ENCODE measurements at places on chromosomes 4 and X. TPM values are rescaled to one million over a fixed set of nuclear protein-coding genes. Genes with fewer than 3 reads are reported as not detected.

The SLC49A3 gene
- total RNA-seq, result 0.23 TPM

The LINC00632 gene
- total RNA-seq, result 0.43 TPM

The SEPSECS gene
- total RNA-seq, result 13.9 TPM

The BRS3 gene
- not detected for total RNA-seq

The CCDC149 gene
- not detected for total RNA-seq

The MAGEB2 gene
- not detected for total RNA-seq

The CFAP99 gene
- total RNA-seq, result not detected

The MAGEA8 gene
- total RNA-seq, result not detected

DNA sequence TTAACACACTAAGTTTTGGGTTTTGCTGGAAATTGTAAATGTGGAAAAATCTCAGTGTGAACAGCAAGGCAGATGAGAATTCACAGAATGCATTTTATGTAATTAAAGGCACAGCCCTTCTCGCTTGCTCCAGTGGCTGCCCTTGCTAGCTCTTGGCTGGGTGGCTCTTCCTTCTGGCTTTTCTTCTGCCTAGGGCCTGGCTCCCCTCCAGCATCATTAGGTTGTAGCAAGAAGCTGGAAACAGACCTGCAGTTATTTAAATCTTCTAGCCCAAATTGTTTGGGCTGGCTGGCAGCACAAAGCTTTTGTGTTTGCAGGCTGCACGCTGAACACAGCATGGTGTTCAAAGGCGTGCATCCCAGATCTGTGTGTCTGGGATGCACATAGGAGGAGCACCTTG, 56.5 kb downstream of the LIMCH1 start:
- peaks cover 3% of the 10 kb centered on the region for H3K27me3 ChIP-seq
- H3K36me3 ChIP-seq, result no peaks in the 10 kb centered on the region
- H3K4me3 ChIP-seq, result no peak overlapping the region
- no peak overlapping the region for H3K27ac ChIP-seq
- H3K4me1 ChIP-seq, result no peaks in the 10 kb centered on the region

DNA sequence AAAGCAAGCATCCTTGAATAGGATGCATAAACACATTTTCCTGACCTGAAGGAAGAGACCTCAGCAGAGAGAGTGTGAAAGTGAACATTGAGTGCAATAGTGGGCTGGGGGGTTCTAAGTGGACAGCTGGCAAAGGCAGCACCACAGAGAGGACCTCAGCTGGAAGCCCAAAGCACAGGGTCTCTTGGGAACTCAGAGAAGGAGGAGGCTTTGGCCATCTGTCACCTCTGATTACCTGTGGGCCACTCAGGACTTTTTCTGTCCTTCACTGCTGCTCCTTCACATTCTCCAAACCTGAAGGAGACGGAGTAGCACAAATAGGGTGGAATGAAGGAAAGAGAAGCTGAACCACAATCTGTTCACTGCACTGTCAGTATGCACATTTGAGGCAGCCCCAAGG, 37.9 kb upstream of the FAT4 start:
- H3K27me3 ChIP-seq, result no peaks in the 10 kb centered on the region
- no peak for DNase-seq
- no peaks in the 10 kb centered on the region for H3K4me1 ChIP-seq
- no peak overlapping the region for H3K27ac ChIP-seq
- H3K36me3 ChIP-seq, result no peaks in the 10 kb centered on the region

DNA sequence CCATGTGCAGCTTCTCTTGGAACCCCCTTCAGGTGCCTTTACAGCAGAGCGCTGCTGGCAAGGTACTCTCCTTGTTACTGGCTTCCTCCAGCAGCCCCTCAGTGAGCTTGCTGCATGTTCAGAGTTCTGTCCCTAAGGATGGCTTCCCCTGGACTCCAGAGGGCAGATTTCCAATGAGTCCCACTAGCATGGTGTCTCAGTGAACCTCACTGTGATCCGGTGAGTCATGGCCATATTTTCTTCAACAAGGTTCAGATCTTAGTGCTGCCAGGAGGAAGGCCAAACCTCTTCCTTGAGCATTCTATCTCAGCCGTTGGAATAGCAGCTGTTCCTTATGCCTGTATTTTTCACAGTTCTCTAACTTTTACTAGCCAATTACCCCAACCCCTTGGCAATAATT, 98.8 kb downstream of the CASK start:
- peaks cover 9% of the 10 kb centered on the region for H3K36me3 ChIP-seq
- peaks cover 24% of the 10 kb centered on the region for H3K4me1 ChIP-seq

GRCh38 chrX:72027024-72027913, 104.4 kb downstream of the RTL5 start:
- H3K27me3 ChIP-seq, result peaks cover 6% of the 10 kb centered on the region
- H3K27ac ChIP-seq, result no peak overlapping the region
- no peak overlapping the region for H3K4me3 ChIP-seq
- peaks cover 7% of the 10 kb centered on the region for H3K4me1 ChIP-seq
- H3K36me3 ChIP-seq, result no peaks in the 10 kb centered on the region

DNA sequence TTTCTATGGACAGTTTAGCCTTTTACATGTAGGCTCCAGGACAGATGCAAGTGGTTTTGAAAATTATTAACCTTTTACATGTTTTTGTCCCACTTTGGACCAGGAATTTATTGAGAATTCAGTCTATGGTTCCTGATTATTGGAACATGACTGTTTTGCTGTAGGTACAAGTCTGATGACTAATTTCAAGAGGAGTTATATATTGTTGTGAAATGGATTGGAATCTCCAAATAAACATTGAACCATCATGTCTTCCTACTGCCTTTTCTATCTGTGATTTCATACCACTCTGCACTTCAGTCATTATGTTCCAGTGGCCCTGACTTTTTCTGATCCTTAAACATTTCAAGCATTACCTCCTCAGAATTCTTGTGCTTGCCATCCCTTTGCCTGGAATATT, 35.9 kb downstream of the TBC1D19 start:
- H3K27me3 ChIP-seq, result no peaks in the 10 kb centered on the region
- no peak overlapping the region for H3K4me3 ChIP-seq
- no peak for DNase-seq
- peaks cover 4% of the 10 kb centered on the region for H3K36me3 ChIP-seq

- H3K36me3 ChIP-seq, result peaks cover 17% of the 10 kb centered on the region
- peaks cover 23% of the 10 kb centered on the region for H3K4me1 ChIP-seq
- H3K27me3 ChIP-seq, result no peaks in the 10 kb centered on the region
- H3K4me3 ChIP-seq, result no peak overlapping the region
- no peak overlapping the region for H3K27ac ChIP-seq
Measured at GRCh38 chr4:83255584-83255983, 29.0 kb downstream of the COQ2 start.

GRCh38 chrX:72635930-72636329, 63.3 kb upstream of the HDAC8 start:
- no peaks in the 10 kb centered on the region for H3K27me3 ChIP-seq
- no peaks in the 10 kb centered on the region for H3K4me1 ChIP-seq
- H3K36me3 ChIP-seq, result peaks cover 3% of the 10 kb centered on the region
- no peak overlapping the region for H3K27ac ChIP-seq

GRCh38 chr4:55706541-55706940, 70.4 kb upstream of the NMU start:
- H3K4me3 ChIP-seq, result no peak overlapping the region
- H3K36me3 ChIP-seq, result no peaks in the 10 kb centered on the region
- no peaks in the 10 kb centered on the region for H3K4me1 ChIP-seq
- H3K27me3 ChIP-seq, result peaks cover 12% of the 10 kb centered on the region

DNA sequence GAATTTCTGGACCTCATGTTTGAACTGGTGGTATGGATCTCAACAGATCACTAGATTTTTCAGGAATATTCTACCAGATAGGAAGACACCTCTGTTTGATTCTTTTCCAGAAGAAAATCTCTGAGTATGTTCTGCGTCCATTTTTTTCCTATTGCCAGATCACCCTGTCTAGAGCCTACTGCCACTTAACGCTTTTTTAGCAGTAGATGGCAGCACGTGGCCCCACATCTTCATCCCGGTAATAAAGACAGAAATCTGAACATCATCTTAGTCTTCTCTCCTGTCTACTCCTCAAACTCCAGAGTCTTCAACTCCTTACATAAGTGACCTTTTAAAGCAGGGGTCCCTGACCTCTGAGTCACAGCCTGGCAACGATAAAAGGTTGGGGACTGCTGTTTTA, 184.7 kb downstream of the TMA16 start:
- no peaks in the 10 kb centered on the region for H3K4me1 ChIP-seq
- no peak for DNase-seq
- no peaks in the 10 kb centered on the region for H3K27me3 ChIP-seq

DNA sequence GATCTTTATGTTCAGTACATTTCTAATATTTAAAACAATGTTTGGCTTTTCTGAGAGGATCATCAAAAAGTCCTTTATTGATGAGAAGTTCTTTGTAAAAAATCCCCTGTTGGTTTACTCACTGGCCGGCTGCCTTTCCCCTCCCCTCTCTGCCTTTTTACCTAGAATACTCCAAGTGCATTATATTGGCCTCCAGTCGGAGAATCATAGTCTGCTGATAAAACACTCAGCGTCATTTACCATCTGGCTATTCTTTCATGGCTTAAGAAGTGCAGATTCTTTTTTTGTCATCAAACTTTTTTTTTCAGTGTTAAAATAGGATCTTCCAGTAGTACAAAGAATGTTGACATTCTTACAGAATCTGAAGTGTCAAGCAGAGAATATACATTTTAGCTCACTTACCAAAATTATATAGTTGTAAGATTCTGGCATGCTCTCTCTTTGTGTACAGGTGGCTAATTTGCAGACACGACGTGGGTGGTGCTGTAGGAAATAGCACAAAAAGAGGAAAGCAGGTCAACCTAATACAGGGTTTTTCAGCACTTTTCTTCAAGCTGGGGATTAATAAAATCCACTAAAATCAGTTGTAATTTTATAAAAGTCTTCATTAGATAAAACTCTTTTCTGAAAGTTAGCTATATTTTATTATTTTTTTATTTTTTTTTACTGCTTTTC, 731.8 kb downstream of the KCTD8 start:
- H3K27ac ChIP-seq, result no peak overlapping the region
- H3K4me3 ChIP-seq, result no peak overlapping the region
- DNase-seq, result no peak
- H3K27me3 ChIP-seq, result no peaks in the 10 kb centered on the region
- no peaks in the 10 kb centered on the region for H3K4me1 ChIP-seq
- H3K36me3 ChIP-seq, result no peaks in the 10 kb centered on the region

DNA sequence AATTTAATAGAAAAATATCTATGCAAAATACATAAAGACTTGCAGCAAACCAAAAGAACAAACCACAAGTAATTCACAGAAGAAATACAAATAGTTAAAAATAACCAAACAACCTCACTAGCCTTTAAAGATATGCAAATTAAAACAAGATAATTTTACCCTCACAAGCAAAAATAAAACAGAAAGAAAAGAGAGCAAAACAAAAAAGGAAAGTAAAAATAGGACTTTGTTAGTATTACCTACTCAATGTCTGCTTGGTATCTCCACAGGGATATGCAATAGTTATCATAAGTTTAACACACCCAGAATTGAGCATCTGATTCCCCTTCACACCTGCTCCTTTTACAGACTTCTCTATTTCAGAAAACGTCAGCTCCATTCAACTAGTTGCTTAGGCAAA, 737.5 kb upstream of the MAGEB2 start:
- H3K4me3 ChIP-seq, result no peak overlapping the region
- DNase-seq, result no peak
- no peaks in the 10 kb centered on the region for H3K36me3 ChIP-seq
- no peaks in the 10 kb centered on the region for H3K27me3 ChIP-seq
- H3K4me1 ChIP-seq, result no peaks in the 10 kb centered on the region
- H3K27ac ChIP-seq, result no peak overlapping the region

- no peak overlapping the region for H3K4me3 ChIP-seq
- no peaks in the 10 kb centered on the region for H3K4me1 ChIP-seq
- DNase-seq, result no peak
- no peak overlapping the region for H3K27ac ChIP-seq
Measured at GRCh38 chr4:172876394-172876793, 292.2 kb upstream of the GALNT7 start.

DNA sequence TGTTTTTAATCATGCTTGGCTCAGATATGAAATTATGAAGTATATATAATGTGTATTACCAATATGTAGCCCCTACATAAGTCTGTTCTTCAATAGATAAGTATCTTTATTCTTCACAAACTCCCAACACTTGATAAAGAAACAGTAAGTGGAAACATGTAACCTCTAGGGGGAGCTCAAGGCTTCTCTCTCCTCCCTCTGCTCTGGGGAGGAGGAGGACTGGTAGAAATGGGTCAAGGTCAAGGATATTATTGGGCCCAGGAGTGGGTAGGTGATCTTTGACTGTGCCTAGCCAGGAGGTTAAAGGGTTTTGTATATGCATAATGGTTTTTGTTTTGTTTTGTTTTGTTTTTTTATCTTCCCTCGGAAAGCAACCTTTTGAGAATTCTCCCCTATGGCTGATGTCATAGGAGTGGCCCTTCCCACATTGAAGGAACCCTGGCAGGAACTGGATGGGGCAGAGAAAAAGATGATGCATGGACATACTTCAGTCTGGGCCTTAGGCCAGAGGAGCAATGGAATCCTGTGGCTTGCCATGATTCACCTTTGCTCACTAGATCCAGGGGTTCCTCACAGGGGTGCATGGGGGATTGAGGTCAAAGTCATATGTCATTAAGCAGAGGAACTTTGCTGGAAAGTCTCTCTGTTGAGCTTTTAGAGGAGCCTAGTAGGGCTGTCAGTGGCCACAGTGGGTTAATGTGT, 460.3 kb downstream of the MID1IP1 start:
- H3K27ac ChIP-seq, result peak overlapping the region; percentile 66
- peaks cover 19% of the 10 kb centered on the region for H3K36me3 ChIP-seq
- H3K4me1 ChIP-seq, result peaks cover 50% of the 10 kb centered on the region
- DNase-seq, result peak; percentile 20

- H3K36me3 ChIP-seq, result no peaks in the 10 kb centered on the region
- no peak overlapping the region for H3K4me3 ChIP-seq
- peaks cover 9% of the 10 kb centered on the region for H3K27me3 ChIP-seq
- no peak for DNase-seq
- no peaks in the 10 kb centered on the region for H3K4me1 ChIP-seq
- H3K27ac ChIP-seq, result no peak overlapping the region
Measured at GRCh38 chr4:86901864-86902263, 9.6 kb upstream of the C4orf36 start.

- DNase-seq, result no peak
- peaks cover 6% of the 10 kb centered on the region for H3K4me1 ChIP-seq
- H3K27ac ChIP-seq, result no peak overlapping the region
- no peaks in the 10 kb centered on the region for H3K36me3 ChIP-seq
Measured at GRCh38 chr4:48311896-48312295, 29.4 kb upstream of the SLAIN2 start.

GRCh38 chr4:73964862-73965611, 16.8 kb downstream of the PF4 start:
- no peak overlapping the region for H3K4me3 ChIP-seq
- H3K27ac ChIP-seq, result no peak overlapping the region
- H3K27me3 ChIP-seq, result no peaks in the 10 kb centered on the region
- DNase-seq, result no peak
- no peaks in the 10 kb centered on the region for H3K36me3 ChIP-seq

DNA sequence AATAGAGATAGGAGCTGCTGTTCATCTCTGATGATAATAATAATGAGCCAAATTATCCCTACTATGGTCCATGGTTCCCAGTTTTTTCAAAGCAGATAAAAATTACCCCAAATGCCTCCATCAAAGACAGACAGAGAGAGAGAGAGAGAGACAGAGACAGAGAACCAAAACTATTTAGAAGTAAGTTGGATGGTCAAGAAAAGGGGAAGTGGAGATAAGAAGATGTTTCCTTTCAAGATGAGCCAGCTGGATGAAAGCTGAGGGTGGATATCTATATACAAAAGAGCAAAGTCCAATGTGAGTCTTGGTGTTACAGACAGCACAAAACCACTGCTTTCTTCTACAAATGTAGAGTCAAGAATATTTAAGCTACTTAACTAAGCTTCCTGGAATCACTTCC, 173.9 kb downstream of the GRIA3 start:
- no peaks in the 10 kb centered on the region for H3K36me3 ChIP-seq
- no peak overlapping the region for H3K27ac ChIP-seq
- no peak overlapping the region for H3K4me3 ChIP-seq
- peaks cover 1% of the 10 kb centered on the region for H3K27me3 ChIP-seq
- no peak for DNase-seq

Measured in activated CD8-positive, alpha-beta T cell treated with anti-CD3 and anti-CD28 coated beads for 36 hours (primary cell).